ENCODE measurements at places on chromosomes 12 and 14.

DNA sequence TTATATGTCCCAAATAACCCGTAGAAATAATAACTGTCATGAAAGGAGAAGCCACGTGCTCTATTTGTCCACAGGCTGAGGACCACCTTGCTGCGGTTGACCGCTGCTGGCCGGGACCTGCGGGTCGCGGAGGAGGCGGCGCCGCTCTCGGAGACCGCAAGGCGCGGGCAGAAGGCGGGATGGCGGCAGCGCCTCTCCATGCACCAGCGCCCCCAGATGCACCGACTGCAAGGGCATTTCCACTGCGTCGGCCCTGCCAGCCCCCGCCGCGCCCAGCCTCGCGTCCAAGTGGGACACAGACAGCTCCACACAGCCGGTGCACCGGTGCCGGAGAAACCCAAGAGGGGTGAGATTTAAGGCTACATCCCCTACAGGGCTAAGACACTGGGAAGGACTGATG is 21.0 kb downstream of the RPGRIP1 start:
- DNase-seq, result peak; percentile 66

GRCh38 chr14:51776102-51776894 is 84.1 kb upstream of the GNG2 start:
- DNase-seq, result peak; percentile 42

- no peak for DNase-seq
Observed at GRCh38 chr14:49975276-49975675, 82.4 kb downstream of the ARF6 start.

- no peak for DNase-seq
Observed at GRCh38 chr12:83841620-83842019, 1071.0 kb downstream of the SLC6A15 start.

- DNase-seq, result no peak
Observed at GRCh38 chr12:120010661-120011230, 21.7 kb downstream of the BICDL1 start.

GRCh38 chr14:24051789-24052655 is at the start of gene CARMIL3:
TSS of gene CARMIL3 (plus strand) at chr14:24052009. CDS start at chr14:24052154, 145 bp downstream.
- peak; percentile 79 for DNase-seq

- DNase-seq, result no peak
Observed at GRCh38 chr12:10753059-10753458, 29.9 kb upstream of the YBX3 start.

GRCh38 chr12:132596016-132596415 is 14.4 kb downstream of the LRCOL1 start:
- DNase-seq, result no peak

DNA sequence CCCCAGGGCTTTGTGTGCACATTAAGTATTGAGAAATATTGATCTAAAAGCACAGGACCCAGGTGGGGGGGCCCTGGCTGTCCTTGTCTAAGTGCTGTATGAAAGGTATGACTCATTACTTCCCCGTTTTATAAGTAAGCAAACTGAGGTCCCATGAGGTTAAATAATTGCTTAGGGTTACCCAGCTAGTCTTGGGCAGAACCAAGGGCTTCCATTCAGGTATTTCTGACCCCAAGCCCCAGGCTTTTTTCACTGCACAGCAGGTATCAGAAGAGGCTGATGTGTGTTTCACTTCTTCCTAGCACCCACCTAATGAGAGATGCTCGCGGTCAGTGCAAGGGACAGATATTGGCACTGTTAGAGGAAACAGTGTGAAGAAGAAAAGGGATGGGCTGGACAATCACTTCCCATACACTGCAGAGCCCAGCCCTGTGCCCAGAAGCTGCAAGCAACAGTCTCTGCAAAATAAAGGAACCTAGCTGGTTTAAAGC is 4.7 kb upstream of the TC2N start:
- peak; percentile 49 for DNase-seq

DNA sequence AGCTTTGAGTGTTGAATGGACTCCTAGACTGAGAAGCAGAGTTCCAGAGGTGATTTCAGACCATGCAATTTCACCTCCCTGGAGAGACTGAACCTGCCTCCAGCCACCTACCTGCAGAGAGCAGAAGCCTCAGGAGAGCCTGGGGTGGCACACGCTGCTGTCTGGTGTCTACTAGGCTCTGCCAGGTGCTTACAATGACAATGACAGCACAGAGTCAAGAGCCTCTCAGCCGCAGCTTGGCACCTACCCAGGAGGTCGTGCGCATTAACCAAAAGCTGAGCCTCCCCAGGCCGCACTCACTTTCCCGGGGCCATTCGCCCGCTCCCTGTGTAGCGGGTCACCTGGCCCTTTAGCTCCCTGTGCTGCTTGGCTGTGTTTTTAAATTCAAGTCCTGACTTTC is 63.2 kb downstream of the TESC start:
- no peak for DNase-seq

DNA sequence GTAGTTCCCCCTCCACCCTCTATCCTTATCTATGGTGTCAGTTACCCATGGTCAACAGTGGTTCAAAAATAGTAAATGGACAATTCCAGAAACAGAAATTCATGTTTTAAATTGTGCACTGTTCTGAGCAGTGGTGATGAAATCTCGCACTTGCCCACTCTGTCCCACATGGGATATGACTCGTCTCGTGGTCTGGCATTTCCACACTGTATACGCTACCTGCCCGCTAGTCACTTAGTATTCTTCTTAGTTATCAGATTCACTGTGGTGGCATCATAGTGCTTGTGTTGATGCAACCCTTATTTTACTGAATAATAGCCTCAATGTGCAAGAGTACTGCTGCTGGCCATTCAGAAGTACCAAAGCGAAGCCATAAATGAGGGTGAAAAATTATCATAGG is 507.0 kb downstream of the SNAPC1 start:
- no peak for DNase-seq

GRCh38 chr14:67240168-67240932 is 885 bp upstream of the PALS1 start:
- no peak for DNase-seq

- DNase-seq, result no peak
Observed at GRCh38 chr12:52767020-52767379, 10.1 kb downstream of the KRT76 start.

- DNase-seq, result no peak
Observed at GRCh38 chr14:78968265-78968664, 798.1 kb downstream of the NRXN3 start.

DNA sequence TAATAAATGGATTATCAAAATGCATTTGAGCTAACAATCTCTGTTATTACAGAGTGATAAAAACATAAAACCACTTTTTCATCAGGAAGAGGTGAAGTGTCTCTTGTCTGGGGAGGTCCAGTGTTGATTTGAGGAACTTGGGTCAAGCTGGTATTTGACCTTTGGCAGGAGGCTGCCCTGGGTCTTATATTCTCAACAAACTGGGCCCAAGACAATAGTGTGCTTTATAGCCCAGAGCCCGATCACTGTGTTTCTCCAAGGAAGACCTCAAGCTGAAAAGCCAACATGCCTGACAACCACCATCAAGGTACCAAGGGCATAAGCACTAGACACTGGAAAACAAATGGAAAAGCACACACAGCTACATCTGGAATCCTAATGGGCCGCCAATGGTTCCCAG is 137.0 kb downstream of the SLC25A21 start:
- DNase-seq, result no peak

- DNase-seq, result no peak
Observed at GRCh38 chr12:43824207-43824775, 11.6 kb upstream of the TMEM117 start.

DNA sequence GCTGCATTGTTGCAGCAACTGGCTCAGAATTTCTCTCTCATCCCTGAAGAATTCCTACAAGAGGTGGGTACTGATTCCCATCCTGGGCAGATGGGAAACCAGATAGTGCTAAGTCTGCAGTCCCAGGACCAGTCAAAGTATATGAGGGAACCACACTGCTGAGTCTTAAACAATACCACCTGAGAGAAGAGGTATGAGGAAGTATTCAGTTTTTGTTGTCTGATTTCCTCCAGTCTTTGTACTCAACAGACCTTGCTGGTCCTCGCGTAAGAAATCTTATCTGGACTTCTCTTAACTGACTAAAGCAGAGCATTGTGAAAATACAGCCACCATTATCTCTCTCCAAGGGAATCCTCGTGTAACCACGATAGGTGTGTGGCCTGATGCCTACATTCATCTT is 3.6 kb upstream of the EDDM3A start:
- no peak for DNase-seq

DNA sequence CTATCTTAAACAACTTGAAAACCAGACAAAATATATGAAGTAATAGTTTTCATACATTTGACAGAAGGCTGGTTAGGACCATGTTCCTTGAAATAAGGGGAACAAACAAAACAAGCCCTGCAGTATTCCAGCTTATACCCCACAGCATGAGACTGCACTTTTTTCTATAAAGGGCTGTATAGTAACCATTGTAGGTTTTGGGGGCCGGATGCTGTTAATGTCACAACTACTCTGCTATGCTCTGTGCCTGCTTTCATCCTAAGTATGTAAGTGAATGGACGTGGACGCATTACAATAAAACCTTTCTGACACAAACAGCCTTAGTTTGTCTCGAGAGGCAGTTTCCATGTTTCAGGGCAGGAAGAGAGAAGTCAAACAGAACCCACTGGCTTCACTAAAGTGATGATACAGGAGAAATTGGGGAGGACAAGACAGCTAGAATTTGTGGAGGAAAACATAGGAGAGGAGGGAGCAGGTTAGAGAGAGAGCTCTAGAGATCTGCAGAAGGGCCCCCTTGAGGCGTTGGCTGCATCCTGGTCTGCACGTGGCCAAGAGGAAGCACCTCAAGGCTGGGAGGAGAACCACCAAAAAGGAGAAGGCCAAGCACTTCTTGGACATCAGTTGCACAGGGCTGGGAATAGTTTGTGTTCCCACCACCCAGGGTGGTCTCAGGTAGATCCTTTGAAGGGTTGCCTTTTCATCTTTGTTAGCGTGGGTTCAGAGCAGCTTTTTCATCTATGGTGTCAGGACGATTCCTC is 63.7 kb downstream of the TRAF3 start:
- no peak for DNase-seq

DNA sequence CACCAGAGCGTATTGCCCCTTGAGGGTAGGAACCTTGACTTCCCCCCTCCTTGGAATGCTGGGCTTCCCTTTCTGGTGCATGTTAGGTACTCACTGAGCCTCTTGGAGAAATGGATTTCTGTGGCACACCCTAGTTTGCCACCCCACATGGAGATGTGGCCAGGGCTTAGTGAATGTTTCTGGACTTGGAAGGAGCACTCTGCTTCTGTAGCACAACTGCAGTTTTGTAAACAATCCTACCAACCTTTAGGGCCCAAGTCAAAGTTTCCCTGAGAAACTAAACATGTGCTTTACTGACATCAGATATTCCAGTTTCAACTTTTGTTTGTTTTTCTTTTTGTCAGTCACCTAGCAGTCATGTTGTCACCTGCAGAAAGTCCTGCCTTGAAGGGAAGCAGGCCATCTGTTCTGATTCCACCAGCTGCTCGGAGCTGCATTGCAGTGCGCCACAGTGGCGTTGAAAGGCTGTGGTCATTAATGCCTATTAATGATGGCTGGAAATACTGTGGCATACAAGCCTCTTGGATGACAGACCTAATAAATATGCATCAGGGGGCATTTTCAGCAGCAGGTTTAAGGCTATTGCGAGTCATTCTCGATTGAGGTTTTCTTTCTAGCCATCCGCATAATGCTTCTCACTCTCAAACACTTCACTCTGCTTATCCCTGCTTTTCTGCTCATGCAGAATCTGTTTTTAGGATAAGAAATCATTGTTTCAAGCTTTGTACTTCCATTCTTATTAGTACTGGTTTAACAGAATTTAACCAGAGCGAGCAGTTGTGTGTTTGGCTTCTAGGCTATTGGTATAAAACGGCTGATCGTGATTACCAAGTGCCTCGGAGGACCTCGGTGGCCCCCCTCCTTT is 7.8 kb downstream of the PELI2 start:
- DNase-seq, result no peak

DNA sequence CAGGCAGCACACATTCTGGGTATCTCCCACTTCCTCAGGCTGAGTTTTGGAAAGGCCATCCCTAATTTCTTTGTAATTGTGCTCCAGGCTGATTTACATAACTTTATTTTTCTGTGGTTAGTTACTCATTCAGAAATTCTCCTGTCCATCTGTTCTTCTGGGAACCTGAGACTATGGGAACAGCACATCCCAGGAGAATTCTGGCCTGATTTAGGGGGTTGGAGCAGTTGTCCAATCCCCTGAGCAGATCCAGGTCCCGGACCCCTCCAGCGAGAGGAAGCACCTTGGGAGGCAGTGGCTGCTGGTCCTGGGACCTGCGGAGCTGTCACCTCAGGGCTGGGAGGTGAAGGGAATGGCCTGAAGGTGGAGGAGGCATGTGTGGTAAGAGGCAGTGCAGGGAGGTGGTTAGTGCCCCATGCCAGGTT is 40.4 kb downstream of the TSPAN9 start:
- DNase-seq, result no peak

GRCh38 chr12:43147878-43148277 is 404.1 kb downstream of the ADAMTS20 start:
- DNase-seq, result no peak

GRCh38 chr14:75441728-75442127 is 13.9 kb downstream of the JDP2 start:
- no peak for DNase-seq

GRCh38 chr12:20063116-20063515 is 305.2 kb upstream of the PDE3A start:
- DNase-seq, result no peak

- no peak for DNase-seq
Observed at GRCh38 chr12:12247584-12247983, 19.3 kb downstream of the LRP6 start.

DNA sequence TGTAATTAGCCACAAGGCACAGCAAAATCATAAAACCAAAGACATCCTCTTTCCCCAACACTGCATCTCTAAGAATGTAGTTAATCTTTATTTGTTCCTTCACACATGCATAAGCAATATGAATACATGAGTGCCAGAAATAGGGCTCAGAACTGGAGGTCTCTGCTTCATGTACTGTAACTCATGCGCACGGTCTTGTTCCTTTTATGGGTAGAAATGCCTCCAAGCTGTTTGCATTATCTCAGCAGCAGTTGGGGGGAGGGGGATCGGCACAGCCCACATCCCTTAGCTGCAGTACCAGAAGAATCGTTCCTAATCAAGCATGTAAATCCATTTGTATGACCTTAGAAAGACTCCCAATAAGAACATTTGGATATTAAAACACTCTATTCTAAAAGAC is 20.0 kb downstream of the RHOJ start:
- DNase-seq, result no peak

- no peak for DNase-seq
Observed at GRCh38 chr14:44741431-44741830, 220.3 kb downstream of the KLHL28 start.

- no peak for DNase-seq
Observed at GRCh38 chr12:109995361-109995685, 845 bp downstream of the GIT2 start.

- DNase-seq, result no peak
Observed at GRCh38 chr12:25784669-25785068, 173.8 kb upstream of the RASSF8 start.

DNA sequence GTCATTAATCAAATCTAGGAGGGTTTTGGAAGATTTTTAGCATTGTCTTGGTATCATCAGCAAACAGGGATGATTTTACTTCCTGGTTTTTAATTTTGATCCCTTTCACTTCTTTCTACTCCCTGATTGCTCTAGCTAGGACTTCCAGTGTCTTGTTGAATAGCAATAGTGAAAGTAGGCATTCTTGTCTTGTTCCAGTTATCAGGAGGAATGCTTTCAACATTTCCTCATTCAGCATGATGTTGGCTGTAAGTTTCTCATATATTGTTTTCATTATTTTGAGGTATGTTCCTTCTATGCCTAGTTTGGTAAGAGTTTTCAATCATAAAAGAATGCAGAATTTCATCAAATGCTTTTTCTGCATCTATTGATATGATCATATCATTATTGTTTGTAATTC is 244.2 kb upstream of the CLEC14A start:
- no peak for DNase-seq

GRCh38 chr14:94382716-94383596 is 5.4 kb downstream of the SERPINA1 start:
- no peak for DNase-seq

GRCh38 chr12:13436696-13437391 is 240.3 kb downstream of the EMP1 start:
- no peak for DNase-seq
